Hair follicle dermal papilla cell (primary cell): ENCODE measurements at places on chromosomes 5 and 9. TPM values are rescaled to one million over a fixed set of nuclear protein-coding genes. Genes with fewer than 3 reads are reported as not detected.

PAEP gene
- not detected in 2 replicates for total RNA-seq

PRSS3 gene
- total RNA-seq, result 0.61 TPM in 1 of 2 replicates, not detected in the other

CAMK2A gene
- total RNA-seq, result 0.65 and 0.73 TPM in 2 replicates

BTNL8 gene
- total RNA-seq, result not detected in 2 replicates

PALM2AKAP2 gene
- total RNA-seq, result 21.5 and 33.4 TPM in 2 replicates

GMCL2 gene
- total RNA-seq, result not detected in 2 replicates

CEP72 gene
- 1.5 and 2.1 TPM in 2 replicates for total RNA-seq

DND1 gene
- total RNA-seq, result 0.24 and 0.49 TPM in 2 replicates

PPP2R2B gene
- total RNA-seq, result under 0.01 TPM in 1 of 2 replicates, not detected in the other

FOXD4 gene
- 0.16 and 0.24 TPM in 2 replicates for total RNA-seq

ORM2 gene
- total RNA-seq, result not detected in 2 replicates

ANKRD18B gene
- total RNA-seq, result not detected in 2 replicates
